Small intestine (tissue), 16 donors: ENCODE measurements at places on chromosomes 13 and 19. TPM values are rescaled to one million over a fixed set of nuclear protein-coding genes. Genes with fewer than 3 reads are reported as not detected.

DNA sequence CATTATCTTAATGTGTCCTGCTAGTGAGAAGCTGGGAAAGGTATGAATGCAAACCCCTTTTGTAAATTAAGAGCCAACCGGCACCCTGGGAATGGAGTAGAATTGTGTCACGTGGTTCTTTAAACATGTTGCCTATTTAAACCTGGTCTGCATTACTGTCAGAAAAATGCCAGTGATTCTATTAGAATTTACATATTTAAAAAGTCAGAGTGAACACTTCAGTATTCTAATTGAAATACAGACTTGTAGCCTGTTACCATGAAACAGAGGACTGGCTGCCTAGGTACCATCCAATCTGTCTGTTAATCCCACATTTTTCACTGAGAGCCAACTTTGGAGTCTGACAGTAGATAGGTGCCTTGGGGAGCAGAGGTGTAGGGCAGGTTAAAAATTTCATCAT lies 652.3 kb upstream of the ARGLU1 start:
- DNase-seq, result no peak

- no peak for DNase-seq
These were observed 6.3 kb downstream of the SYDE1 start for GRCh38 chr19:15113245-15114152.

- no peak for DNase-seq
These were observed 11.6 kb downstream of the FUZ start for GRCh38 chr19:49801401-49801888.

GRCh38 chr19:3931041-3931440 lies 1.8 kb upstream of the NMRK2 start:
- DNase-seq, result no peak

GRCh38 chr13:41582027-41582463 lies 124.7 kb downstream of the RGCC start:
- DNase-seq, result no peak

- DNase-seq, result no peak
These were observed 110.3 kb upstream of the ABCC4 start for GRCh38 chr13:95411428-95412040.

- no peak for DNase-seq
These were observed 9.5 kb downstream of the VSTM2B start for GRCh38 chr19:29535214-29535831.

GRCh38 chr13:98172590-98173422 lies 4.3 kb downstream of the RNF113B start:
- no peak for DNase-seq

GRCh38 chr13:99151516-99151915 lies 49.1 kb upstream of the UBAC2 start:
- DNase-seq, result peak; percentile 5

DNA sequence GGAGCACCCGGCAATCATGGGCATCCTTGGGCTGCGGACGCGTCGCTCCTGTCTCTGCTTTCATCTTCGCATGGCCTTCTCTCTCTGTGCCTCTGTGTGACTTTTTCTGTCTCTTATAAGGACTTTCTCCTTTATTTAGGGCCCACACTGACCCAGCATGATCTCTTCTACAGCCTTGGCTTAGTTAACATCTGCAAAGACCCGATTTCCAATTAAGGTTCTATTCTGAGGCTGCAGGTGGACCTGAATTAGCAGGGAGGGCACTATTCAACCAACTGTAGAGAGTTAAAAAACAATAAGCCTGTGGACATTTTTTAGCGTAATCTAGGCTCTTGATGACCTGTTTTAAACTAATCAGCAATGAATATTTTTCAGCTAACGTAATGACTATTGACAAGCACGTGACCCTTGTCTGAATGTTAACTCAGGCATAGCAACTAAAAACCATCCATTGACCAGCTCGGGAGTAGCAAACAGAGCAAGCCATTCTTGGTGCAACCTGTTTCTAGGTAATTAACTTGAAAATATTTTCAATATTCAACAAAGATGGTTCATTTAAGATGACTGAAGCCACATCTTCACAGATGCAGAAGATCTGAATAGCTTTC lies 15.2 kb downstream of the F10 start:
- DNase-seq, result peak; percentile 52

DNA sequence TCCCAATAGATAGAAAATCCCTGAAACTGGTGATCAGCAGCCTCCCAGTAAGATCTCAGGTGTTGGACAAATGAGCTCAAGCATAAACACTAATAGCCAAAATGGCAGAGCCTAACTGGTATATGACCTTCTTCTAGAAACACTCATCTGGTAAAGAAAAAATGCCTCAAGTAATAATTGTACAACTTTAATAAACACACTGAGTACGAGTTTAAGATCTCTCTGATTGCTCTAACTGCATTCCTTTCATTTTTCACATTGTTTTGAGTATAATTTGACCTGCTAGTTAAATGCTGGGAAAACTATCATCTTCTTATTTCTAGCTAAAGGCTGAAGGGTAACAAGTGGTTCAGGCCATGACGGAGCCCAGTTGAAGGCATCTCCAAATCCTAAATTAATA lies 2009.5 kb upstream of the PCDH20 start:
- DNase-seq, result no peak

- DNase-seq, result no peak
These were observed 30.2 kb upstream of the ZNF414 start for GRCh38 chr19:8544168-8544567.

SLC6A16 gene
- polyA plus RNA-seq, result 0.34 TPM

KIR2DL3 gene
- polyA plus RNA-seq, result 0.06 TPM

CYP2A7 gene
- polyA plus RNA-seq, result not detected

PCSK4 gene
- 13.0 TPM for polyA plus RNA-seq

NOTCH3 gene
- polyA plus RNA-seq, result 15.6 TPM
